ENCODE measurements at places on chromosomes 7 and 10.
A peak's percentile ranks its signal among the peaks of the same experiment; 100 is the strongest.

GRCh38 chr10:687583-688311 lies 1.7 kb downstream of the DIP2C start:
- peak; percentile 74 for DNase-seq

DNA sequence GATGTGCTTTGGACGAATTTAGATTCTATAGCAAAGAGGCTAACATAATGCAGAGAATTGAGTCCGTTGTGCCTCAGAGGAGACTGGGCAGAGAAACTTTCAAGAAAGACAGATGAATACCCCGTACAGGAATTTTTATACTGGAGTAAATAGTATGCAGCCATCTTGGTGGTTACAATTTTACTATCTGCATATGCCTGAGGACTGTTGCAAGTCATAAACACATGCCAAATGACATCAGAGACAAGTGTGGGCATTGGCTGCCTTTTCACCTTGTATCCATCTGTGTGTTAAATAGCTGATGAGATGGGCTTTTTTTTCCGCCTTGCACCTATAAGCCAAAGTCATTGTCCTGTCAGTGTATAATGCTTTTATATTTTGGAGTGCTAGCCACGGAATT lies 267.5 kb upstream of the SP4 start:
- no peak for DNase-seq

- DNase-seq: peak; percentile 68
Measured at GRCh38 chr7:45073786-45074527, 14.8 kb downstream of the NACAD start.

DNA sequence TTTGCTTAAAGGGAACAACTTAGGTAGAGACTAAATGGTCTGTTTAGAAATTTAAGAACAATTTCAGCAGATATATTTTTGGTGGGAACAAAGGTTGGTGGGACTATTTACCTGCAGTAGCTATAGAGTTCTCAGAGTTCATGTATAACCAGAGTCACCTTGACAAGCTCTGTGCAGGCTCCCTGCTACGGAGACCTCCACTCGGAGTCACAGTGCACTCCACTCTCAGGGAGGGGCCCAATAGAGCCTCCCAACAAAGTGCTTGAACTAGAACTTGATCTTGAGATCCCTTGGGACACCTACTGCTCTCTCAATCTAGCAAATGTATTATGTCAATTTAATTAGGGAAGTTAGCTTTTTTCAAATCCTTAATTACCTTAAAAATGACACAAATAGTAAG lies 2.3 kb downstream of the MYPN start:
- DNase-seq: no peak
